ENCODE measurements at places on chromosomes 1 and 21.

GRCh38 chr21:33670076-33670978 lies 28.0 kb downstream of the ITSN1 start:
- no peak for DNase-seq

- peak; percentile 43 for DNase-seq
Observed at GRCh38 chr1:113930499-113931161, 1.5 kb downstream of the HIPK1 start.

DNA sequence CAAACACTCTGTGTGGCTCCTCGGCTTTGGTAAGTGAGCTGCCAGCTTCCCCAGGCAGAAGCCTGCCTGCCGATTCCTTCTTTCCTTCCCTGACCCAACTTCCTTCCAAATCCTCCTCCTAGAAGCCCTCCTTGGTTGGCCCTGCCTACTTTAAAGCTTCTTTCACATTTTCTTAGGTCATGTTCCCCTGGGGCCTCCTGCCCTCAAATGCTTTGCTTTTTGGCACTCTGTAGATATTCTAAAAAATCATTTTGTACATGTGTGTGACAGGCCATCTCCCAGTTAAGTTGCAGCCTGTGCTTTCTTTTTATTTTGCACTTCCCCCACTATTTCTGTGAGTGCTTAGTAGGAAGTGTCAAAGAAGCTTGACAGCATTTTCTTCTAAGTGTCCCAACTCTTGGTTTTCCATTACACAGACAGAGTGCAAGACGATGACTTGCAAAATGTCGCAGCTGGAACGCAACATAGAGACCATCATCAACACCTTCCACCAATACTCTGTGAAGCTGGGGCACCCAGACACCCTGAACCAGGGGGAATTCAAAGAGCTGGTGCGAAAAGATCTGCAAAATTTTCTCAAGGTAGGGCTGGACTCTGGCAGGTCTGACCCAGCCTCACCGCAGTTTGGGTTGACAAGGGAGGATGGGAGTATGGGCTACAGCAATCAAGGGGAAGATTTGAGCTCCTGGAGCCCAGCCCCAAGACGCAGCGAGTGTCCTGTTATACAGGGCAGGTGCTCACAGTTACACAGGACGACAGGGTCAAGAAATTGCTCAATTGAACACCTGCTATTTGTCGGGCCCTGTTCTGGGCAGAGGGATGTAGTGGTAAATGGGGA lies at the start of gene S100A9:
S100A9 (plus strand) TSS at position 2 of the 838 bp plus-strand sequence; CDS start at position 432, 430 bp downstream.
- no peak for DNase-seq

DNA sequence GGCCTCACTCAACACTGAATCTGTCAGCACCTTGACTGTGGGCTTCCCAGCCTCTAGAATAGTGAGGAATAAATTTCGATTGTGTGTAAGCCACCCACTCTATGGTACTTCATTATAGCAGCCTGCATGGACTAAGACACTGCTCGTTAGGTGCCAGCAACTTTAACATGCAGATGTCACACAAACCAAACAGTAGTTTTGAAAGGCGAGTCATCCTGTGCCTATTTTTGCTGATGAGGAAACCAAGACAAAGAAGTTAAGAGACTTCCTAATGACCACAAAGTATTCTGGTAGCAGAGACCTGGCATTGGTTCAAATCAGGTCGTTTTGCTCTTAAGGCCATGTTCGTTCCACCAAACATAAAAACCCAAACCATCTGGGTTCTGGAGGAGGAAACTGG lies 42.9 kb downstream of the BATF3 start:
- DNase-seq: no peak

- no peak for DNase-seq
Observed at GRCh38 chr21:42236014-42236413, 17.1 kb downstream of the ABCG1 start.

DNA sequence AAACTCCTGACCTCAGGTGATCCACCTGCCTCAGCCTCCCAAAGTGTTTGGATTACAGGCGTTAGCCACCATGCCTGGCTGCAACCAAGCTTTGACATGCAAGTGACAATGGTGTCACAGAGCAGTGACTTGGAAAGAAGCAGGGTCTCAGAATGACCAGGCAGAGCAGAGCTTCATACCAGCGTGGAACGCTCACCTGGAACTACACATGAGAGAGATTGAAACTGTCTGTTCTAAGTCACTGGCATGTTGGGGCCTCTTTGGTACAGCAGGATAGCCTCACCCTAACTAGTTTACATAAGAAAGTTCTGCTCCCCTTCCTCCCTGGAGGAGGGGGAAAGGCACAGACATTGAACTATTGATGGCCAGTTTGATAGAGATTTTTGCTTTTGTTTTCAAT lies 47.5 kb upstream of the ITPKB start:
- DNase-seq: no peak

- DNase-seq: no peak
Observed at GRCh38 chr21:46092026-46092764, 5.7 kb upstream of the COL6A2 start.

- no peak for DNase-seq
Observed at GRCh38 chr1:177922209-177922608, 47.6 kb downstream of the SEC16B start.

GRCh38 chr1:235986869-235987268 lies 78.0 kb downstream of the NID1 start:
- no peak for DNase-seq

DNA sequence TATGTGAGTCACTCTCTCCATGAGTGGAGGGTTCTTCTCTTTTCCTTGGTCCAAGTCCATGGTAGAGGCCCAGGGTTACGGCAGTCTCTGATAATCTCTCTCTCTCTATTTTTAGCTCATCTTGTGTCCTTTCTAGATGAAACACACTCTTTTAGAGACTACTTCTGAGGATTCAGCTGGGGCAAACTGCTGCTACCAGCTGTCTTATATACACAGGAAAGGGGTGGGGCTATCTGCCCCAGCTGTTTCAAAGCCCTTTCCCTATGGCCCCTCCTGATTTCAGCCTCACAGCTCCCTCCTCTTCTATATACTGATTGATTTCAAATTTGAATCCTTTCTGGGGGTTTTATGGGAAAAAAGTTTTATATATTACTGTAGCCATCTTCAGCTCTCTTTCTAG lies 324.8 kb downstream of the RWDD3 start:
- no peak for DNase-seq

- no peak for DNase-seq
Observed at GRCh38 chr1:104196136-104196535, 446.4 kb downstream of the AMY1C start.

DNA sequence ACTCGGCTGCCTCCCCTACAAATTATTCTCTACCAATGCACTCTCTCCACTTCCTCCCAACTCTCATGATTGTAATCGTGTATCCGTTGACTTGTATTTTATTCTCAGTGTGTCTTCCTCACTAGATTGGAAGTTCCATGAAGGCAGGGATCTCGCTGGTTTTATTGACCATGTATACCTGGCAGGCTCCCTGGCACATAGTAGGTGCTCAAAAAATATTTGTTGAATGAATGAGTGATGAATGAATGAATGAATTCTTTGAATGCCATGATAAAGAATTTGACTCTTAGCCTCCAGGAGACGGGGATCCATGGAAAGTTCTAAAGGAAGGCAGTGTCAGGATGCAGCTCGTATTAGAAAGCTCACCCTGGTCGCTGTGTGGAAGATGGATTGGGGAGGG lies 28.8 kb upstream of the WASF2 start:
- DNase-seq: no peak

GRCh38 chr1:177849130-177849529 lies 120.7 kb downstream of the SEC16B start:
- DNase-seq: no peak

- no peak for DNase-seq
Observed at GRCh38 chr1:100377590-100378361, 25.5 kb downstream of the CDC14A start.

- DNase-seq: no peak
Observed at GRCh38 chr1:48493041-48493440, 21.0 kb upstream of the SPATA6 start.

DNA sequence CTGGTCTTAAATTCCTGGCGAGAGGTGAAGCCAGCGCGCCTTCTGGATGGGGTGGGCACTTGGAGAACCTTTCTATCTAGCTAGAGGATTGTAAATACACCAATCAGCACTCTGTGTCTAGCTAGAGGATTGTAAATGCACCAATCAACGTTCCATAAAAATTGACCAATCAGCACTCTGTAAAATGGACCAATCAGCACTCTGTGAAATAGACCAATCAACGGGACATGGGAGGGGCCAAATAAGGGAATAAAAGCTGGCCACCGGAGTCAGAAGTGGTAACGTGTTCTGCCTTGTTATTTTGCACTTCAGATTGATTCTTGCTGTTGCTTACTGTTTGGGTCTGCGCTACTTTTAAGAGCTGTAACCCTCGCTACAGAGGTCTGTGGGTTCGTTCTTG lies 12.0 kb upstream of the LIN9 start:
- DNase-seq: no peak

- DNase-seq: no peak
Observed at GRCh38 chr1:228249513-228250305, 41.9 kb downstream of the OBSCN start.

DNA sequence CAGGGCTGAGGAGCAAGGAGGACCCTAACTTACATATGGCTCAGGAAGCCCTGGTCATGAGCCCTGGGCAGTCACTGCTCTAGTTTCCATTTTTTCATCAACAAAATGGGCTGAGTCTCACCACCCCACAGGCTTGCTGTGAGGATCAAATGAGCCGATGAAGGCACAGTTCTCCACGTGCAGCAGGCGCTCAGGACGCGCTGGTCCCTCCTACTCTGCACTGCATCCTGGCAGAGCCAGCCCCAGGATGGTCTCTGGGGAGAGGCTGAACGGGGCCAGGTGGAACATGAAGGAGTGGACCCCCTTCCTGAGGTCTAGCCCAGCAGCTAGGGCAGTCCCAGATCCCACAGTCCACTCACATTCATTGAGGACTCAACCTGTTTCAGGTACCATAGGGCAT lies 349.3 kb downstream of the PTPRU start:
- DNase-seq: no peak

DNA sequence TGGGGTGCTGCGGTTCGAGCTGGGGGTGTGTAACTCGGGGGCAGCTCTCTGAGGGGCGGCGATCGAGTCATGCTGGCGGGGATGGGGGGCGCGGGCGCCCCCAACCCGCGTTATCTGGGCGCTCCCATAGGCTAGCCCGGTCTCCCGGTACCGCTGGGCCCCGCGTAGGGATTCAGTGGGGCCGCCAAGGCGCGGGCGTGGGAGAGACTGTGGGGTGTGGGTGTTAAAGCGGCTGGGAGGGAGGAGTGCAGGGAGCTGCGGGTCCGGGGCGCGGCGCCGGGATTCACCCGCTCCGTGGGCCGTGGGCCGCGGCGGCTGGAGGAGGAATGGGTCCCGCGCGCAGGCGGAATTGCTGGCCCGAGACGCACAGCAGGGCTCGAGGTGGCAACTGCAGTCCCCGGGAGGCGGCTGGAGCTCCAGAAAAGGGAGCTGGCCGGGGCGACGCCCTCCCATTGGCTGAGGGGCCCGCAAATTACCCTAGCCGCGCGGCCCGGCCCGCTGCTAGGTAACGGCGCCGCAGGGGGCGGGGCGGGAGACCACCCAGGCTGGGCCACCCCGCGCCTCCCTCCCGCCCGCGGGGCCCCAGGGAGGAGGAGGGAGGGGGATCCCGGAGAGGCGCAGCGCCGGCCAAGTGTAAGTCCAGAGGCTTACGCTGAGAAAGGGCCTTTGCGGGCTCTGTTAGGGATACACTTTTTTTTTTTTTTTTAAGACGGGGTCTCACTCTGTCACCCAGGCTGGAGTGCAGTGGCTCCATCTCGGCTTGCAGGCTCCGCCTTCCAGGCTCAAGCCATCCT lies at the start of gene PTCH2:
PTCH2 (minus strand) TSS at position 392 of the 794 bp plus-strand sequence; CDS start at position 71, 321 bp downstream.
- DNase-seq: no peak

GRCh38 chr1:86957221-86957620 lies 42.8 kb downstream of the HS2ST1 start:
- no peak for DNase-seq

DNA sequence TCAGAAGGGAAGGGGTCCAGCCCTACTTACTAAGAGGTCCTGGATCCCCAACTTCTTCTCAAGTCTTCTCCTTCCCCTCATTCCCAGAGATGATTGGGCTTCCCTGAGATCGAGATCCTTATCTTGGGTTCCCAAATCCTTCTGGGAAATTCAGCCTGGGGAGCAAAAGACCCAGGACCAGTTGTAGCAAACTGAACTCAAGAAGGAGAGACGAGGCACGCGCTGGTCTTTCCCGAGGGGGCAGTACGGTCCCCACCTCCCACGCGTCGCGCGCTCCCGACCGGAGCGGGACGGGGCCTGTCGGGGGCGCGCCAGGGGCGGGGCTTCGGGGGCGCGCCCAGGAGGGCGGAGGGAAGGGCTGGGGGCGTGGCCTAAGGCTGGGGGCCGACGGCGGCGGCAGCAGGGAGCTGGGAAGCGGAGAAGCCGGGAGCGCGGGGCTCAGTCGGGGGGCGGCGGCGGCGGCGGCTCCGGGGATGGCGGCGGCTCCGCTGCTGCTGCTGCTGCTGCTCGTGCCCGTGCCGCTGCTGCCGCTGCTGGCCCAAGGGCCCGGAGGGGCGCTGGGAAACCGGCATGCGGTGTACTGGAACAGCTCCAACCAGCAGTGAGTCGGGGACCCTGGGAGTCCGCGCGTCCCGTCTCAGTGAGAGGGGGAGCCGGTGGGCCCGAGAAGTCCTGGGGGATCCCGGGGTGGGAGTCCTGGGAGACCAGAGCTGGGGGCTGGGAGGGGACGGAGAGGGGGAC lies at the start of gene EFNA3:
EFNA3 (plus strand) TSS at position 369 of the 741 bp plus-strand sequence; CDS start at position 474, 105 bp downstream.
- DNase-seq: no peak

DNA sequence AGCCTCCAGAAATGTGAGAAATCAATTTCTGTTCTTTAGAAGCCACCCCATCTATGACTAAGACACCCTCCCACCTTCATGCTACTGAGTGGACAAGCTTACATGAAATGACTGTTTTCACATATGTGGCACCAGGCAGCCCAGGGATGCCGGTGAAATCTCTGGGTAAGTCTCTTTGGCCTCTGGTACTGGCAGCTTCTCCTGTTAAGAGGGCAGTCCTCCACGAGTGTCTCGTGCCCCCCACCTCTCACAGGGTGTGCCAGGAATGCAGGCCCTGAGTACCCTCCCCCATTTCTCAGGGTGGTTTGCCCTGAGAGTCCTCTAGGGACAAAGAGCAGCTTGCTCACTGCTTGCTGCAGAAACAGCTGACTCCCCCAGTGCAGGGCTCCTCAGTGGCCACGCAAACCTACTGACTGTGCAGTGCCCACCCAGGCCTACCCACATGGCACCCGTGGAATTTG lies 3.2 kb upstream of the PRXL2B start:
- DNase-seq: no peak

- no peak for DNase-seq
Observed at GRCh38 chr1:226476648-226477319, 68.9 kb upstream of the PARP1 start.

- no peak for DNase-seq
Observed at GRCh38 chr1:8259498-8260290, 58.2 kb upstream of the SLC45A1 start.

- DNase-seq: no peak
Observed at GRCh38 chr1:227416156-227416830, 98.0 kb upstream of the CDC42BPA start.

- DNase-seq: no peak
Observed at GRCh38 chr1:54965624-54966340, 14.6 kb upstream of the TMEM61 start.

- no peak for DNase-seq
Observed at GRCh38 chr1:106268070-106268469, 788.4 kb upstream of the PRMT6 start.

DNA sequence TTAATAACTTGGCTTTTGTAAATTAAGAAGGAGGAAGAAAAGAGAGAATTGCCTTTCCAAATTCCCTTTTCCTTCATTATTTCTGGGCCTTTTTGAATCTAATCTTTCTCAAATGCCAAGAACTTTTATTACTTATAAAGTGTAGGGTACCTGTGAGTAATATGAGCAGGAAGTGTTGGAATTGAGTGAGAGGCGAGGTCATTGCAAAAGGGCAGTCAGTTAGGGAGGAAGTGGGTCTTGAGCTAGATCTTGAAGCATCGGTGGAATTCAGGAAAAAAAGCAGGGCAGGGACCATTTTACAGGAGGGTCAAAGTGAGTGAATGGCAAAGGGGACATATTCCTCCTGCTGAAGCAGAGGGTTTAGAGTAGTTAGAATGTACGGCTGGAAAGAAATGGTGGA lies 23.4 kb downstream of the DDI2 start:
- no peak for DNase-seq

Measured in activated CD8-positive, alpha-beta memory T cell treated with anti-CD3 and anti-CD28 coated beads for 4 hours (primary cell).